ENCODE measurements at places on chromosomes 4 and X. TPM values are rescaled to one million over a fixed set of nuclear protein-coding genes. Genes with fewer than 3 reads are reported as not detected.

DNA sequence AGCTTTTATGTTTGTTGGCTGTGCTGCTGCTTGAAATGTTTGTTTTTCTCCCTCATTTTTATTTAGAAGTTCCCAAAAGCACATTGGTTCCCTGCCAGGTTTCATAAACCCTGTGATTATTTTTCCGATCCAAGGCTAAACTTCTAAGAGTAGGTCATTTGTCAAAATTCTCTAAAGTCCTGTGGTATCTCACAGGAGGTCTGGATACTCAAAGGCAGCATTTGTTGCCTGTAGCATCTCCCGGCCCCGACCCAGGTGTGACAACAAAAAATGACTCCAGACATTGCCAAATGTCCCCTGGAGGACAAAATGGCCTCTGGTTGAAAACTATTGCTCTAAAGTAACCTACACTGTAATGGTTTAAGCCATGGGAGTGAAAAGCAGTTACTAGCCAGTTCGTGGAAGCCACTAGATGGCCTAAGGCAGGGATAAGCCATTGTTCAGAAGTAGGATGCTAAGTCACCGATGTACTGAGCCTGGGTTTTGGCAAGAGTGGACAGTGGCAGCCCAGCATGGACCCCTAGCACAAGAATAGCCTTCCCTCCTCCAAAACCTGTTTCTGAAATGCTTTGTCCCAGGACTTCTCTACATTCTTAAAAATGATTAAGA, 256.1 kb downstream of the THOC2 start:
- no peak for DNase-seq

GRCh38 chr4:15420642-15421041, 7.2 kb upstream of the C1QTNF7 start:
- DNase-seq = no peak

Gene DDIT4L
- polyA plus RNA-seq = 0.21 TPM

DNA sequence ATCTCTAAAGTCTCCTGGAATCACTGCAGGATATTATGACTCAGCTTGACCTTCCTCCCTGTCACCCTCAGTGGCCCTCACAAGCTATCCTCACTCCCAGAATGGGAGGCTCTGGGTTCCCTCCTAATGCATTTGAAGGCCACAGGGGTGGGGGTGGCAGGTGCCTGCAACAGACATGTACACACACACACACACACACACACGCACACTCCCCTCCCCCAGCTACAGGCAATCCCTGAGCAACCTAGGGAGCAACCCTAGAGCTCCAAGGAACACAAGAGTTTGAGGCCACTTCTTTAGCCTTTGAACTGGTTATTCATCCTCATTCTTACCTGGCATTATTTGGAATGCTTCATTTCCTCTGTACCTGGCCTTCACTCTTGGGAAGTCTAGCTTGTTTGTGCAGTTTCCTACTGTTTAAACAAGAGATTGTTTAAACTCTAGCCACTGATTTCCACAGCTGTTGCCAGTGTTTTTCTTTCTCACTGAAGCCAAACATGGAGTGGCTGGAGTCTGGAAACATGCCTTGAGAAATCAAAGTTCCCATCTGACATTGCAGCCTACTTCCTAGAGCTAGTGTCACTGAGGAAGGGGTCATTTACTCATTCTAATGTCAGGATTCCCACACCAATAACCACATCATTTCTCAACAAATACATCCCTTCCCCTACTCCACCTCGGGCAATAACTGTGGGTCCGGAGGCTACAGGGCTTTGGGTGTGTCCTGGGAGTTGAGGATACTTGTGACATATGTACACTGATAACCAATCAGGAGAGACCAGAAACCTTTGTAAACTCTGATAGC, 37.7 kb downstream of the MAOA start:
- no peak for DNase-seq

DNA sequence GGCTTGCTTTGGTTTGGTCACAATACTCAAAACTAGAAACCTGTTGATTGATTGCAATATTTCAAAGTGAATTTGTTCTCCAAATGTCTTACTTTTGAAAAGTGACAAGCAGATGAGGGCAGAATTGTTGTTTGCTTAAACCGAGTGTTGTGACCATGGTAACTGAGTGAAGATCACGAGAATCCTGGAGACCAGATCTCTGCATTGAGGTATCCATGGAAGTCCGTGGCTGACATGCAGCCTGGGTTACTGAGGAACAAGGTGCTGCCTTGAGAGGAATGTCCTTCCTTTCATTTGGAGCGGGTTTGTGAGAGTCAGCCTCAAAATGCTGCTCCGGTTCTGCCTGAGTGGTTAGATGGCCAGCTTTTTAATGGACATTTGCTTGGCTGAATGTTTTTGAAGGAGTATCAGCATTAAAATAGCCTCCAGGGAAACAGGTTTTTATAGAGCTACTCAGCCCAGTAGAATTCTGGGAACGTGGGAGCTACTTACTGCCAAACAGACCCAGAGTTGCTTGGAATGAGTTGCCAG, 31.3 kb downstream of the NYX start:
- DNase-seq = no peak

DNA sequence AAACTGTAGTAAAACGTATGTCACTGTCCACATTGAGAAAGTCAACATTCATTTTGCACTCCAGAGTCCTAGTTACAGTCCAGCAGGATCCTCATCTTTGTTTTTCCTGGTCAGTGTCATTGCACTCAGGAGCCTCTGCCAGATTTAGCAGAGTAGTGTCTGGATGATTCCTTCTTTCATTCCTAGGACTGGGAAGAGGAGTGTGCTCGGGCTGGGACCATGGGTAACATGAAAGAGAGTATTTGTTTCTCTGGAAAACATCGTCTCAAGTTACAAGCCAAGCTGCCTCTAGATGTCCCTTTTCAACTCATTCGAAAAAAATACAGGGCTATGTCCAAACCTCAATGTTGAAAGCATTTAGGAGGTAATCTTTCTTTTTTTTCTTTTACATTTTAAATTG, 69.9 kb upstream of the TNIP3 start:
- DNase-seq = no peak

DNA sequence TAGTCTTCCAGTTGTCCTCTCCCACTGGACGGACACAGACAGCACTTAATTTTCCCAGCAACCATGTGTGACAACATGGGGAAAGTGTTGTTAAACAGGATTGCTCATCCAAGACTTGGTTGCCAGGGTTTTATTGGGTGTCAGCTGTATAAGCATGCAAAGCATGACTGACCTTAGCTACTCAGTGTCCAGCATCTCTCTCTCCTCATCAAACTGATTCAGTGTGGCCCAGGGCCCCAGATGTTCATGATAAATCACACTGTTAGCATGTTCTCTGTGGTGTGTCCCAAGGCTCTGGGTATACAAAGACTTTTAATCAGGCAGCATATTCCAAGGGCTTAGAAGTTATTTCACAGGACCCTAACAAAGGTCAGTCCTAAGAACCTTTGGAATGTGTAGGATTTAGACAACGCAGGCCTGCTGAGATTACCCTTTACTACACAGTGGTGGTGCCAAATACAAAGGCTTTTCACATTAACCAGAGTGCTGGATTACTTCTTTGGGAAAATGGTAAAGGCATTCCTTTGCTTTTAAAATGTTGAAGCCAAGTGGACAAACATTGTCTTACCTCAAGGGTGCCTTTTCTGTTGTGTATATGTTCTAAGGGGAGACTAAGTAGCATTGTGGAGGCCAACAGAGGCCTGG, 213.3 kb downstream of the GLUD2 start:
- no peak for DNase-seq

Gene PDLIM3
- polyA plus RNA-seq = 0.58 TPM

Gene PGAM4
- not detected for polyA plus RNA-seq

Gene DDX53
- not detected for polyA plus RNA-seq

Gene EDNRA
- 0.71 TPM for polyA plus RNA-seq

DNA sequence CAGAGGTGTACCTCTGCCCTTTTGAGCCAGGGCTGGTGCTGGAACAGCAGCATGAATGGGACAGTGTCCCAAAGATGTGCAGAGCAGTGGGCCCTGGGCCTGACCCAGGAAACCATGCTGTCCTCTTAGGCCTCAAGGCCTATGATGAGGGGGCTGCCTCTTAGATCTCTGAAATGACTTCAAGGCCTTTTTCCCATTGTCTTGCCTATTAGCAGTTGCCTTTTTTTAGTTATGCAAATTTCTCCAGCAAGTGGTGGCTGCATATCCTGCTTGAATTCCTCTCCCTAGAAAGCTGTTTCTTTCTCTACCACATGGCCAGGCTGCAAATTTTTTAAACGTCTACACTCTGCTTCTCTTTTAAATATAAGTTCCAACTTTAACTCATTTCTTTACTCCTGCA, 160.3 kb downstream of the CFAP299 start:
- DNase-seq = no peak
